ENCODE measurements at places on chromosomes 13 and 19. TPM values are rescaled to one million over a fixed set of nuclear protein-coding genes. Genes with fewer than 3 reads are reported as not detected.

GRCh38 chr13:48009284-48009683 is 8.2 kb upstream of the SUCLA2 start:
- DNase-seq = no peak

MEIOSIN gene
- not detected for total RNA-seq

ATP8A2 gene
- total RNA-seq = 0.15 TPM

TRIM28 gene
- total RNA-seq = 152 TPM

DNA sequence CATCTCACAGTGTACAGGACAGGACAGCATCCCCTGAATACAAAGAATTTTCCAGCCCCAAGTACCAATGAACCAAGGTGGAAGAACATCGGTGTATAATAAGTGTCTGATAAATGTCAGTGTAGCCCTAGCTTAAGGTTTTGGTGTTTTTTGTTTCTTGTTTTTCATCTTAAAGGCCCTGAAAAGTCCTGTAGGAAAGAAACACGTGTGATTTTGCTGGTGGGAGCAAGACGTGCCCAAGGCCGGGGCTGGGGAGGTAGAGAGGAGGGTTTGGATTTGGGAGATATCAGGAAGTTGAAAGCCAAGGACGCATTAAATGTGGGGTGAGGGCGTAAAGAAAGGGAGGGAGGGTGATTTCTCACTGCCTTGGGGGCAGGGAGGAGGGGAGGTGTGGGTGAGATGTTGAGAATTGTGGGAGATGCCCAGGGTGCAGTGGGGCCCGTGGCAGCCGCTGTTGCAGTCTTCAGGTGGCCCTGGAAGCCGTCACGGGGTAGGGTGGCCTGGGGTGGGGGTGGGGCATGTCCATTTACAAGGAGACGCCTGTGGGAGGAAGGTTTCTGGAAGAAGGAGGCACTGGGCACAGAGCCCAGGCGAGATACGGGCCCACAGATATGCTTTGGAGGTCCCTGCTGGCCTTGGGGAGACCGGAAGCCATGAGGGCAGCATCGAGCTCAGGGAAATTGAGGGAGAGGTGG is 6.7 kb downstream of the CAMSAP3 start:
- no peak for DNase-seq

GRCh38 chr13:48220981-48221685 is 11.9 kb upstream of the ITM2B start:
- no peak for DNase-seq

DNA sequence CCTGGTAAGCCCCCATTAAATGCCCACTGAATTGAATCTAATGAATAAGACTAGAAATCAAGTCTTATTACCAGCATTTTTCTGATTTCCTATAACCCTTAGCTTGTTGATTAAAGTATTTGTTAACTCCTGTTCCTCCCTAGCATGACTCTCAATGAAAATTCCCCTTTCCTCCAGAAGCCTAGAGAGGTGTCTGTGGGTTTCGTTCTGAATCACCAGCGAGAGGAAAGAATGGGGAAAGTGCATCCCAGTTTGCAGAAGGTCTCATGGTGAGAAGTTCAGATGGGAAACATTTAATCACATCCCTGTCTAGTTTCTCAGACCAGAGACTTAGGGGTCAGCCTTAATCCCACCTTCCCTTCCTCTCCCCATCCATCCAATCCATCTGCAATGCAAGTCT is 26.9 kb downstream of the POU2F2 start:
- no peak for DNase-seq

DNA sequence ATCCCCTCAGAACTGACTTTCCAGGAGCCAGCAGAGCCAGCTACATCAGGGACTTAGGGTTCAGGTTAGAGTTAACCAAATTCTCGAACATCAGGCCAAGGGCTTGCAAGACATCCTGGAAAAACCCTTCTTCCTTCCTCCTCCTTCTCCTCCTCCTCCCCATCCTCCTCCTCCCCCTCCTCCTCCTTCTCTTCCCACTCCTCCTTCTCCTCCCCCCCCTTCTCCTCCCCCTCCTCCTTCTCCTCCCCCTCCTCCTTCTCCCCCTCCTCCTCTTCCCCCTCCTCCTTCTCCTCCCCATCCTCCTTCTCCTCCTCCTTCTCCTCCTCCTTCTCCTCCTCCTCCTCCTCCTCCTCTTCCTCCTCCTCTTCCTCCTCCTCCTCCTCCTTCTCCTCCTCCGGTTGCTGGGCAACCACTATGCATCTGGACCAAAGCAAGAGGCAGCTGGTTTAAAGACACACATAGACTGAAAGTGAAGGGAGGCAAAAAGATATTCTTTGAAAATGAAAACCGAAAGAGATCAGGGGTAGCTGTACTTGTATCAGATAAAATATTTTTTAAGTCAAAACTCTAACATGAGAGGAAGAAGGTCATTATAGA is 5.9 kb upstream of the CCL25 start:
- DNase-seq = no peak

CYP2A6 gene
- total RNA-seq = not detected

- no peak for DNase-seq
Measured at GRCh38 chr13:37290716-37291505, 185.4 kb upstream of the CSNK1A1L start.

- no peak for DNase-seq
Measured at GRCh38 chr13:101082441-101082840, 333.9 kb downstream of the NALCN start.

- no peak for DNase-seq
Measured at GRCh38 chr13:89584058-89584620, 1763.3 kb upstream of the MIR17HG start.

CAPS gene
- total RNA-seq = 4.1 TPM

DNA sequence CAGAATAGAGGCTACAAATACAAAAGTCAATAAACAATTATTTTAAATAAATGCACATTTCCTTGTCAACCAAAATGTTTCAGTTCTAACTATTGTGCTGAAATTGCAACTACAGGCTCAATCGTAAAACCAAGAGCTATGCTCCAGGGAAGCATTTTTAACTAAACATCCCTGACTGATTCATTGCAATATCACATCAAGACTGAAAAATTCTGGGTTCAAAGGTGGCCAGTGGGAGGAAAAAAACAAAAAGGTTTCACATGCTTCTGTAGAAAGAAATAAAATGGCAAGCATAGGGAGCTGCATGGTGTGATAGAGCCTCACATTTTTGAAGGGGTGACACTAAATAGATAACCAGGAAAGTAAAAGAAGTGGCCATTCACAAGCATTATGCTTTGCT is 862.8 kb downstream of the PCDH9 start:
- no peak for DNase-seq

SLC1A6 gene
- not detected for total RNA-seq

ICAM5 gene
- total RNA-seq = 0.32 TPM

- no peak for DNase-seq
Measured at GRCh38 chr19:55352549-55353145, 1.9 kb downstream of the COX6B2 start.

GRCh38 chr13:79389026-79389425 is 17.0 kb downstream of the RBM26 start:
- no peak for DNase-seq

GRCh38 chr13:25654322-25654721 is 282.5 kb downstream of the ATP8A2 start:
- no peak for DNase-seq

- DNase-seq = no peak
Measured at GRCh38 chr13:99085139-99085807, 107.4 kb upstream of the DOCK9 start.

GRCh38 chr13:52833296-52833875 is 15.1 kb downstream of the PCDH8 start:
- no peak for DNase-seq

CD320 gene
- 37.9 TPM for total RNA-seq

DNA sequence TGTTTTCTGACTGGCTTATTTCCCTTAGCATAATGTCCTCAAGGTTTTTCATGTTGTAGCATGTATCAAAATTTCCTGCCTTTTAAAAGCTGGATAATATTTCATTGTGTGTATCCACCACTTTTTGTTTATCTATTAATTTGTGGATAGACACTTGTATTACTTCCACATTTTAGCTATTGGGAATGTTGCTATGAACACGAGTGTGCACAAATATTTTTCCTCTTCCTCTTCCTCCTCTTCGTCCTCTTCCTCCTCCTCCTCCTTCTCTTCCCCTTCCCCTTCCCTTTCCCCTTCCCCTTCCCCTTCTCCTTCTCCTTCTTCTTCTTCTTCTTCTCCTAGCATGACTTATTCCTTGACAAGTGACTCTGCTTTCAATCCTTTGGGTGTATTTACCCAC is 51.2 kb upstream of the KL start:
- DNase-seq = no peak

- DNase-seq = no peak
Measured at GRCh38 chr19:6196361-6196760, 60.9 kb downstream of the ACSBG2 start.

ZNF568 gene
- 7.4 TPM for total RNA-seq

PRX gene
- total RNA-seq = 4.1 TPM

ADAMTS10 gene
- total RNA-seq = 10.0 TPM

DNA sequence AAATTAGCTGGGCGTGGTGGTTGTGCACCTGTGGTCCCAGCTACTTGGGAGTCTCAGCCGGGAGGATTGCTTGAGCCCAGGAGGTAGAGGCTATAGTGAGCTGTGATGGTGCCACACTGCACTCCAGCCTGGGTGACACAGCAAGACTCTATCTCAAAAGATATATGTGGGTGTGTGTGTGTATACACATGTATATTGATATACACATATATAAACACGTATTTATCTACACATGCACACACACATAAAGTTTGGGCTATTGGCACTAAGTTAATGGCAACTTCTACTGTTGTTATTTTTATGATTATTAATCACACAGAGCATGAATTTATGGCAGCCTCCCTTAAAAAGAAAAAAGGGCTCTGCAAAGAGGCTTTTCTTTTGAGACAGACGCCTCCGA is 27.1 kb upstream of the ABCC4 start:
- DNase-seq = no peak

CGB5 gene
- not detected for total RNA-seq

GZMM gene
- total RNA-seq = 0.37 TPM

- DNase-seq = no peak
Measured at GRCh38 chr19:3682741-3683404, 17.4 kb downstream of the PIP5K1C start.

DNA sequence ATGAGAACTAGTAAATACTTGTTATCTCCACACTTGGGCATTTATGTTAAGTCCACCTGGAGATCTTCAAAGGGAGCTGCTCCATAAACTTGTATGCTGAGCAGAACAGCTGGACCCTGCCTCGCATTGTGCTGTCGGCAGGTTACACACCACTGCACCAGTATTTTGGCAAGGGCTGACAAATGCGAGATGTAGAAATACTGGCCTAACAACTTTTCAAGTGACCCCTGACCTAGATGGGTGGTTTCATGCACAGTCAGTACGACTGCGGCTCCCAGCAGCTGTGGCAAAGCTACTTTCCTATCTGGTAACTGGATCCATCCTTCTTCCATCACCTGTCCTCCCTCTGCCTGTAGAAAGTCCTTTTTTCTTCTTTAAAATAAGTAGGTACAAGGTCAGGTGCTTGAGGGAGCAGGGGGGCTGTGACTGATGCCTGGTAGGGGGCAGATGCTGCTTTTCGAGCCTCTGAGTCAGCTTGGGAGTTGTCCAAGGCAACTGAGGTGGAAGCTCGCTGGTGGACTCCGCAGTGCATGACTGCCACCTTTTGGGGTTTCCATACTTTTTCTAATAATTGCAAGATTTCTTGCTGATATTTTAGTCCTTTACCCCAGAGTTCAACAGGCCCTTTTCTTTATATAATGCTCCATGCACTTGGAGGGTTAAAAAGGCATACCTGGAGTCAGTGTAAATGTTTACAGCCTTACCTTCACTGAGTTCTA is 86.8 kb downstream of the SLC25A15 start:
- DNase-seq = no peak

- DNase-seq = no peak
Measured at GRCh38 chr19:16898361-16899015, 9.7 kb downstream of the F2RL3 start.

- DNase-seq = peak; percentile 36
Measured at GRCh38 chr13:27006519-27007161, 165.0 kb downstream of the USP12 start.

DNA sequence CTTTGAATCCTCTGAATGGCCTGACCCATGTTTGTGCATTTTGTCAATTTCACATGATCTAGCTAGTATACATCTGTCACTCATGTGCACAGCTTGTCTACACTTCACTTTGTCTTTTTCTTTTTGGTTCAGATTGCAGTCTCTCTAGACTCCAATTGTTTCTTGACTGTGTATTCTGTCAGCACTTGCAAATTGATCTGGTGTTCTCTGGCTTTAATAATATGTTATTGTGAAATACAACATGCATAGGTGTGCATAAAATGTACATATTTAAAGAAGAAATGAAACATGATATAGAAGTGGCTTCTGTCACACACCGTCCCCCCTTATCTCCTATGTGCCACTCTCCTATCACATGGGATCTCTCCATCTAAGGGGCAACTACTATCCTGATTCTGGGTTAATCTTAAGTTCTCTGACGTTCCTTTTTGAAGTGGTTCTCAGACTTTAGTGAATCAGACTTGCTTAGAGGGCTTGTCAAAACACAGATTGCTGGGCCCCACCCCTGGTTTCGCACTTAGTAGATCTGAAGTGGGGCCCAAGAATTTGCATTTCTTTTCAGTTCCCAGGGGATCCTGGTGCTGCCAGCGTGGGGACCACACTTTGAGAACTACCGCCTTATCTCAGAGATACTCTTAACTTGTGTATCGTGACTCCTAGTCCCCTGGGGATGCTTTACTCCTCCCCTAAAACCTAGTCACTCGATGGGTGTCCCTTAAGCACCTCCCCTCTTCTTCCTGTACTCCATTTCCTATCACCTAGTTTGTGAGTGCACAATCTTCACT is 5.8 kb downstream of the KRTDAP start:
- DNase-seq = no peak

MLLT1 gene
- 45.8 TPM for total RNA-seq

DNA sequence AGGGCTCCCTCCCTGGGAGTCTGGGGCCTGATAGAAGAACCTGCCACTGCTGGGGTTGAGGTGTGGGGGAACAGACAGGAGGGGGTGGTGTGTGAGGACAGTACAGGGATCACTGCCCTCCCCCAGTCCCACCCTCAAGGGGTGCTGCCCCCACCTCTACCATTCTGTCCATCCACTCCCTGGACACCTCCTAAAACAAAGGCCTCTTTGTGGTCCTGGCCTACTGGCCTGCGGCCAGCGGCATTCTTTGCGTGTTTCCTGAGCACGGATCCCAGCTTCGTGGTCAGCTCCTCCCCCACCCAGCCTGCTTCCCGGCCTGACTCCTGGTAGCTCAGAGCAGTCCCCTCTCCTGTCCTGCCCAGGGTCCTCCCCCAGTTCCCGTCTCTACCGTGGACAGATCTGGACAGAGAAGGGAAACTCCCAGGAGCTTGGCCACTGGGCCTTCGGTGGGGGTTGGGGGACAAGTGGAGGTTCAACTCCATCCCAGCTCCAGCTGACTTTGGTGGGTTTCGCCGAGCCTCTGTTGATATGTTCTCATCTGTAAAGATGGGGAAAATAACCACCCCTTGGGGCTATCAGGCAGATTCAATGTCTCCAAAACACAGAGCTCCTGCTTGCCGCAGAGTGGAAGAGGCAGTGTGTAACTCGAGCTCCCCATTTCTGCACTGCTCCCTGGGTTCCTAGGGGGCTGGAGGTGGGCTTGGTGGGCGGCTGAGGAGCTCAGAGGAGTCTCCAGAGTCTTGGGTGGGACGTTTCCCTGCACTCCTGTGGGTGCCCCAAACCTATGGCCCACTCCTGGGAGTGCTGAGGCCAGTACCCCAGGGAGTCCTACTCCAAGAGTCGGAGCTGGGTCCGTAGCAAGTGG is 48.7 kb downstream of the LYL1 start:
- peak; percentile 96 for DNase-seq

Data from left ventricle myocardium superior (tissue), 1 donor.